ENCODE measurements at places on chromosomes 4 and X. TPM values are rescaled to one million over a fixed set of nuclear protein-coding genes. Genes with fewer than 3 reads are reported as not detected.

GRCh38 chrX:46576458-46576857 lies 2.9 kb downstream of the CHST7 start:
- no peak for DNase-seq

DNA sequence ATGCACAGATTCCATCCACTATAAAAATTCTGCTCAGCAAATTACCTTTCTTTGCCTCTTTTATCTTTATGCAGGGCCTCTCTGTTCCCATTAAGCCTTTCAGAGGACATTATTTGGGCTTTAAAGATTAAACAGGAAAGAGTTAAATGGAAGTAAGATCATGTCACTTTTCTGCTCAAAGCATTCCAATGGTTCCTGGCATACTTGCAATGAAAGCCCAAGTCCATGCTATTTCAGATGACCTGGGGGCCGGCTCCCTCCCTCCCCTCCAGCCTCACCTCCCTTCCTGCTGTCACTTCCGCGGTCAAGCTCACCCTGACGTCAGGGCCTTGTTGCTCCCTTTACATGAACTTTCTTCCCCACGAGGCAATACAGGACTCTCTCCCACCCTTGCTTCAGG lies 125.5 kb downstream of the C4orf51 start:
- DNase-seq = no peak

GRCh38 chr4:28279249-28279648 lies 1418.6 kb downstream of the STIM2 start:
- DNase-seq = no peak

DNA sequence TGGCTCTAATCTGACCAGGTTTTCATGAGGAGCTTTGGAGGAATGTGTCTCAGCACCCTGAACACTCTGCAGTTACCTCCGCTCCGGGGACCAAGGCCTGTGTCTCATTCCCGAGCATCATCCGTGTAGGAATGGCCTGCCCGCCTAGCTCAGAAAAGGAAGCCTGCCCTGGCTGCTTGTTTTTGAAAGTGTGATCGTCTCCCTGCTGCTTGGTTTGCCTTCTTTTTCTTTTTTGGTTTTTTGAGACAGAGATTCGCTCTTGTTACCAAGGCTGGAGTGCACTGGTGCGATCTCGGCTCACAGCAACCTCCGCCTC lies 73.3 kb downstream of the CRLF2 start:
- DNase-seq = no peak

DNA sequence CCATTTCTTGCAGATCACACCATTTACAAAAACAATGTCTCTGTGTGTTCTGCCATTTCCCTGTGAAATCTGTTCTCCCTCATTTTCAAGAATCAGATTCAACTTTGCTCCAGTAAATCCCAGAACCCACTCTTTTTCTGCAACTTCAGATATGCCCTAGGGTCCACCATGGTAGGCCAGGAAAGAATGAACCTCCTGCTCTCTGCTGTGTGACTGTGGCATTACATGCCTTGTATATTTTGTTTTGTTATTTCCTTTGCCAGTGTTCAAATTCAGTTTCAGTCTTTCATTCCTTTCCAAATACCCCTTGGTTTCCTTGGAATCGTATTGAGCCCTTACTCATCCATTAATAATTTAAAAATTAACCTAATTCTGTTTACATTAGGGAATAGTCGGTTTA lies 290.2 kb upstream of the VCX start:
- DNase-seq = no peak

DNA sequence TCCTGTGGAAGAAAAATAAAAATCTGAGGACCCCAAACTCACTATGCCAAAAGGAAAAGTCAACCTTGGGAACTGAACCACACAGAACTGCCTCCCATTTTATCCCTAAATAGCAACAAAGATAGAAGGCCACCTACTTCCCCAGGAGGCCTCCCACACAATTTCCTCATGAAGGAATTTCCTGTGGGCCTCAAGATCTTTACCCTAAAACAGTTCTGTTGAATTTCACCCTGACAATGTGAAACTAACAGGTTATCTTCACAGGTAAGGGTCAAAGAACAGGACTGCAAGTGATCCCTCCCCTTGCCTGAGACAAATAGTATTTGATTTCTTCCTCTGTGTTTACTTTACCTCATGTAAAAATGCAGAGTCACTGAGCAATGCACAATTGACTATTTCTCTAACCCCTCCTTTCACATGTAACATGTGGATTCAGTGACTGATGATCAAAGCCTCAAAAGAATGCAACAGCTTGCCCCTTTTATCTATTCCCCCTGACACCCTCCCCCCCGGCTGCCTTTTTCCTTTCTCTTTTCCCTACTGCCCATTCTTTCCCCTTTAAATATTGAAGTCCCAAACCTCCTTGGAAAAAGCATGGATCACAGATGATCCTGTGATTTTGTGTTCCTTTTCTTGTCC lies 33.3 kb downstream of the MEPE start:
- DNase-seq = no peak

- no peak for DNase-seq
Observed at GRCh38 chrX:19790829-19791228, 96.6 kb downstream of the SH3KBP1 start.

DNA sequence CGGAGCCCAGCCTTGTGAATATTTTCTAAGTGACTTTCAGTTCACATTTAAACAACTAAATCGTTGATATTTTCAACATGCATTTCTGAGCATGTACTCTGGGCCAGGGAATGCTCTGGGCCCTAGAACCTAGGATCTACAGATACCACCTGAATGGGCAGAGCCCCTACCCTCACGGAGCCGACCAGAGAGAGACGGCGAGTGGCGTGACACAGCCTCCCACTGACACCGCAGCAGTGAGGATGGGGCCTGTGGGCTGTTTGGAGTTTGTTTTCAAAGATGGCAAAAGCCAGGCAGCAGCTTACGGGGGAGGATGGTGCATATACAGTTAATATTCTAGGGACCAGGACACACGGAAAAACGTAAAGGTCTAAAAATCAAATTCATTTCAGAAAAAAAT lies 17.7 kb downstream of the NELFA start:
- DNase-seq = no peak

GRCh38 chrX:123185721-123186120 lies 1.6 kb downstream of the GRIA3 start:
- DNase-seq = no peak

- no peak for DNase-seq
Observed at GRCh38 chrX:9943420-9943819, 23.7 kb upstream of the CLDN34 start.

DNA sequence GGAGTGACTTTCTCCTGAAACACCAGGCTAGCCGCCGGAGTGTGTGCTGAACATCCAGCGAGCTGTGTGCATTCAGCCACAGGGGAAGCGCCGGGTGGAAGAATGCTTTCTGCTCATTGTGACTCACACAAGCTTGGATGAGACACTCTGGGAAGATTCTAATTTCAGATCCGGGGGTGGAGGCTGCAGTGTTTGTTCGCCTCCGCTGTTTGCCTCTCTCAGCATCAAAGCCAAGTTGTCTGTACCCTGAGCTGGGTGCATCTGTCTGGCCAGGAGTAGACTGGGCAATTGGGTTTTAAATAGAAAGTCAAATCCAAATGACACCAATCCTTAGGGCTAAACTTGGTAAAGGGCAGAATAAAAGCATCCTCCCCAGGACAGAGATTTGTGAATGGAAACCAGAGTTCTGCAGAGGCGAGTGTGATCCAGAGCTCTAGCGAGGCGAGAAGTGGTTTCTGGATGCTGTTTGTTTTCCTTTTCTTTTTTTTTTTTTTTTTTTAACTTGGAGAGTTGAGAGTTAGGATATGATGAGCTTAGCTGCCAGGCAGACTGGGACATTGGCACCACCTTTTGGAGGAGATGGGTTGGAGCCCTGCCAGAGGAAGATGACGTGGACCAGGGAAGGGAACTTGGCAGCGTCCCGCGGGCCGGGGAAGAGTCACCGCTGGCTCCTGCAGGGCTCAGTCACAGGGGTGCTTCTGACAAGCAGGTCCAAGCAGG lies 196.0 kb upstream of the PSAPL1 start:
- DNase-seq = no peak

GRCh38 chrX:43822014-43822413 lies 60.2 kb downstream of the MAOB start:
- no peak for DNase-seq

- DNase-seq = no peak
Observed at GRCh38 chr4:47391256-47391655, 72.2 kb downstream of the COMMD8 start.

DNA sequence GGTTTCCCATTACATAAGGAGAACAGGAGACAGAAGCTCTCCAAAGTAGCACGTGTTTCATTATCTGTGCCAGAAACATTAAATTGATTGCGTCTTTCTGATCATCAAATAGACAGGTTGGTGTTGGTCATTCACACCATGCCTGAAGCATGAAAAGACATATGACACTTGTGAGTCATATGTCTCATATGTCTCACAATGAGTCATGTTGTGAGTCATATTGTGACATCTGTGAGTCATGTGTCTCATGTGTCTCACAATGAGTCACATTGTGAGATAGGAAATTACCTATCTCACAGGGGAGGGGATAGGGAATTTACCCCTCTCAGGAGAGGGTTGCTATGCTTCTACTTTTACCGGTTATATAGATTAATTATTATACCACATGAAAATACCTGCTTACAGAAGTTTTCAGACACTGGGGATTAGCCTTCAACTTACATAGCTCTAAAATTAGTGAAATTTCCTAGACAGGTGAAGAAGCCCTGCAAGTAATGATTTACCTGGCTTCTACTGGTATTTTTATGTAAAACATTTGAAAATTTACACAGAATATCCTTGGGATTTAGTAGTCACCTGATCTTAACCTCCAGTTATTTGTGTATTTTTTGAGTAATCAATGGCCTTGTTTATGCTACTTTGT lies 80.8 kb downstream of the NPFFR2 start:
- no peak for DNase-seq

- no peak for DNase-seq
Observed at GRCh38 chrX:137352101-137352660, 213.7 kb upstream of the ZIC3 start.

GRCh38 chr4:19880206-19880605 lies 371.5 kb upstream of the SLIT2 start:
- DNase-seq = no peak

DNA sequence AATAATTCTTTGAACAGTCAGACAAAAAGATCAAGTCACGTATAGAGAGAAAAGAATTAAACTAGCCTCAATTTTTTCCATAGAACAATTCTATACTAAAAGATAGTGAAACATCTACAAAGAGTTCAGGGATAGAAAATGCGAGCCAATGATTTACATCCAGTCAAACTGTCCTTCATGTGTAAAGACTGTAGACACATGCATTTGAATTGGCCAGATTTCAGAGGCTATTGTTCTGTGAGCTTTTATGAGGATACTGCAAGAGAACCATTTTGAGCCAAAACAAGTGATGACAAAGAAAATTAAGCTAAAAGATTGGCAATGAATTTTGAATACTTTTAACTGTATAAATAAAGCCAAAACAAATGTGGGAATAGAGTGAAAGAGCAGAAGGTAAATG lies 1230.3 kb downstream of the RPA4 start:
- no peak for DNase-seq

- DNase-seq = no peak
Observed at GRCh38 chrX:153409414-153410101, 1.7 kb upstream of the ZFP92 start.

The GPC4 gene
- 19.6 TPM for polyA plus RNA-seq

The SRPX2 gene
- 11.6 TPM for polyA plus RNA-seq

The GPRIN3 gene
- 5.9 TPM for polyA plus RNA-seq

The PPEF1 gene
- 0.47 TPM for polyA plus RNA-seq

Data from renal pelvis (tissue), 12 donors.